NCI-H1105 treated with DMSO at 0.1 percent for 48 hours (cell line): ENCODE measurements at places on chromosomes 1 and 21.

GRCh38 chr1:11067716-11068599, 8.1 kb upstream of the SRM start:
- DNase-seq, result no peak

DNA sequence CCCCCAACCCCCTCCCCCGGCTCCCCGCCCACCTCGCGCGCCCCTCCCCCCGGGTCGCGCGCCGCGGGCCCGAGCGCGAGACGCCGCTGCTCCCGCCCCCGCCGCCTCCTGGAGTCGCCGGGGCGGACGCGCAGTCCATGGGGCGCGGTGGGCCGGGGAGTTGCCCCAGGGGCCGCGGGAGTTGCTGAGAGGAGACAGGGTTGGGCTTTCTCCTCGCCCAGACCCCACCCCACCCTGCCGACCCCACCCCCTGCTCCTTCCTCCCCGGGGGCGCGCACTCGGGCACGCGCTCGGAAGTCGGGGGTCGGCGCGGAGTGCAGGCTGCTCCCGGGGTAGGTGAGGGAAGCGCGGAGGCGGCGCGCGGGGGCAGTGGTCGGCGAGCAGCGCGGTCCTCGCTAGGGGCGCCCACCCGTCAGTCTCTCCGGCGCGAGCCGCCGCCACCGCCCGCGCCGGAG, at the start of gene LAMC1:
Gene LAMC1, plus strand, starts transcription at position 275 of the 455 bp plus-strand sequence. CDS start 297 bp downstream, outside the sequence.
- DNase-seq, result peak; percentile 78

DNA sequence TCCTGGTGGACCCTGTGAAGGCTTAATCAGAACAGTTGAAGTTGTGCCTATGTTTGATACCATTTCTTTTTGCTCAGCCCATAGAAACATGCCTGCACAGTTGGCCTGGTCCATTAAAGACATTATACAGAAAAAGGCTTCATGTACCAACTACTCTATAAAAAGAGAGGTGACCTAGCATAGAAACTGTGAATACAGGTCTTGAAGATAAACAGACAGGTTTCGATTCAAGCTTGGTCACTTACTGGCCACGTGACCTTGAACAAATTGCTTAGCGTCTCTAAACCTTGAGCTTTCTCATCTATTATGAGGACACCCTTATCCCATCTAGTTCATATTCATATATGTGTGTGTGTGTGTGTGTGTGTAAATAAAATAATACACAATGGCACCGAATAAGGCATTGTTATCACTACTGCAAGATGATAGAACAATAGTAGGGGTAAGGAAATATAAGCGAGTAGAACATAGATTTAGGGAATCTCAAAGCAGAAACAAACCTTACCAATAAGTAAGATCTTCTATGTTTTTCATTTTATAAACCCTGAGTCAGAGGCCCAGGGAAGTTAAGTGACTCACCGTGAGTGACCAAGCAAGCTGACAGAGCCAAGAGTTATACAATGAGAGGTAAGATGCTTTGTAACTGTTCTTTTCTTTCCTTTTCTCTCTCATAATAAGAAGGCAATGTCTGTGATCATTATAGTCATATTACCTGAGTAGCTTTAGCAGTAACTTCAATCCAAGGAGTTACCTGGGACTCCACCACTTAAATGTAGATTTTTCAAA, 476.8 kb upstream of the DEPDC1 start:
- DNase-seq, result no peak

- DNase-seq, result no peak
Measured at GRCh38 chr1:164524810-164525209, 34.2 kb upstream of the PBX1 start.

- DNase-seq, result no peak
Measured at GRCh38 chr21:44377922-44378645, 24.7 kb downstream of the TRPM2 start.

DNA sequence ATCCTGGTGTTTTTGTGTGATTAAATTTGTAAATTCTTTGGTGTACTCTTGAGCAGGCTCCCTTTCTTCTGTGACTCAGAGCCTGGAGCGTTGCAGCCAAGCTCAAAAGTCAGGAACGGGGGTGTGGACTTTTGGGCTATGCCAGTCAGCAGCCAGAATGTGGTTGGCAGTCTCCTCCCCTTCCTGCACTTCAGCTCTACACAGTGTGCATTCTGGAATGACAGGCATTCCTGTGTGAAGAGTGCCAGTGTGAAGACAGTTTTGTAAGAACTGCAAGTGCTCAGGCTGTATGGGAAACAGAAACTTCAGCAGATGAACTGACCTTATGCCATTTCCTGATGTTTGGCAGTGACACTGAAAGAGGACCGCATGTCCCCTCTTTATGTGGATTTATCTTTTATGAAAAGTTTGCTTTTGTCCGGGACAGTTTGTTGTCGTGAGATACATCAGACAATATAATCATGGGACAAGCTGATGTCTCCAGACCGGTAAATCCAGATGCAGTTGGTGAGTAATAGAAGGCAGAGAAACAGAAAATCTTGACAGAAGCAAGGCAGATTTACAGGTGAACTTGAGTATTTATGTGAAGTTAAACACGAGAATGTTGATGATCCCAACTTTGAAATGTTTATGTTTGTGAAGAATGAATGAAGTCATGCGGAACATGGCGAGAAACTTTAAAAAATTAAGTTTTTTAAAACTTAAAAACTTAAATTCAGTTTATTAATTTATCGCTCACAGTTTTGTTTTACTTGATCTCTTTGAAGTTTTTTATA, 67.7 kb upstream of the RCC1 start:
- DNase-seq, result no peak

GRCh38 chr1:67559222-67559700, 125.7 kb upstream of the GADD45A start:
- DNase-seq, result no peak

- no peak for DNase-seq
Measured at GRCh38 chr1:212713465-212714136, 14.0 kb upstream of the BATF3 start.

- DNase-seq, result no peak
Measured at GRCh38 chr1:50779801-50780200, 180.3 kb downstream of the FAF1 start.

DNA sequence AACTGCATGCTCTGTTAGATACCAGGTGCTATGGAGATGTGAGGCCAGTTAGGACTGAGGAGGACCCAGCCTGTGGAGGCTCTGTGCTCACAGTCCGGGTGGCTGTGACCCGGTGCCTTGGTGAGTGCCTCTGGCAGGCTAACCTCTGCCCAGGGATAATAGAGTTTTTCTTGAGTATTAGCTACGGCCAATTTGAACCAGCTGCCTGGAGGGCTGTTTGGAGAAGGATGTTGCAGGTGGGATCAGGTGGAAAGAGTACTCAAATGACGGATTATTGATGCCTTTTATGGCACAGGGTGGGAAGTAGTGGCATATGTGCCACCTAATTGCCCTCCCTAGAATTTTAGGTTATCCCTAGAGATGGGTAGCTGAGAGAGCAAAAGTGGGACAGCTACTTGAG, 182.7 kb downstream of the GRIK3 start:
- no peak for DNase-seq

- DNase-seq, result no peak
Measured at GRCh38 chr1:87170931-87171598, 157.6 kb upstream of the LMO4 start.

DNA sequence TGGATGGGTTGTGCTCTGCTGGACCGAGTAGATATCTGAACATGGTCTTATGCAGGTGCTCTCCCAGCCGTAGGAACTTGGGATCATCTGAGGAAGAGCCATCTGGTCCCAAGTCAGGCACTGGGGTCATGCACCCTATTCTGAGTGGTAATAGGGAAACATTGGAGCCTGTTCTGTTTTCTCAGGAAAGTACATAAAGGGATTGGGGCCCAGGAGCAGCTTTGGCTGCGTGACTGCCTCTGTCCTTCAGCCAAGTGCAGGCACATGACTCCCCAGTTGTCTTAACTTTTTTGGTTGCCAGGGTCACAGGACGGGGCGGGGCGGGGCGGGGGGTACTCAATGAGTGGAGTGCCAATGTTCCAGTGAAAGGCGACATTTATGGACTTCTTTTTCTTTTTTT, 11.5 kb downstream of the PFKFB2 start:
- no peak for DNase-seq
